ENCODE measurements at places on chromosomes 6 and 20. TPM values are rescaled to one million over a fixed set of nuclear protein-coding genes. Genes with fewer than 3 reads are reported as not detected.
A peak's percentile ranks its signal among the peaks of the same experiment; 100 is the strongest.

DNA sequence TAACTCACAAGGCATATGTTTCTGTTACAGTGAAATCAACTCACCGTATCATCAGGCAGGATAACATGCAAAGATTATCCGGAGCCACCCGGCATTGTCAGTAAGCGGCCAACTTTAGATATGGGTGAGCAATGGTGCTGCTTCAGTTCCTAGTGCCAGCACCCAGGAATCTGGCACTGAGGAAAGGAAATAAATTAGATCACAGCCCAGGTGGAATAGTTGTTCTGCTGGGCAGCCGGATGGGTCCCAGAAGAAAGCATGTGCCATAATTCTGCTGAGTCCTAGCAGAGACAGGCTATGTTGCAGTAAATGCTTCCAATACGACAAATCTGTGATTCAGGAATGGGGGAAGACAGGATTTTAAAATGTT lies 183.6 kb upstream of the SPTLC3 start:
- H3K4me3 ChIP-seq, result no peak overlapping the region
- H3K27me3 ChIP-seq, result no peaks in the 10 kb centered on the region
- no peak for DNase-seq
- H3K4me1 ChIP-seq, result no peaks in the 10 kb centered on the region

The WFDC10A gene
- total RNA-seq, result not detected

The RHAG gene
- not detected for total RNA-seq

The DLL1 gene
- 1.6 TPM for total RNA-seq

The ARID1B gene
- total RNA-seq, result 75.4 TPM

- no peak overlapping the region for H3K27ac ChIP-seq
- no peak overlapping the region for H3K4me3 ChIP-seq
Measured at GRCh38 chr6:45982280-45983036, 33.2 kb downstream of the CLIC5 start.

- peaks cover 3% of the 10 kb centered on the region for H3K27me3 ChIP-seq
- no peaks in the 10 kb centered on the region for H3K4me1 ChIP-seq
- H3K4me3 ChIP-seq, result no peak within 1 kb of the TSS
- no peak for DNase-seq
Measured at GRCh38 chr6:31572041-31572911, at the start of gene LTA. Gene LTA (plus strand): TSS chr6:31572289. CDS start chr6:31572743, 454 bp downstream.

DNA sequence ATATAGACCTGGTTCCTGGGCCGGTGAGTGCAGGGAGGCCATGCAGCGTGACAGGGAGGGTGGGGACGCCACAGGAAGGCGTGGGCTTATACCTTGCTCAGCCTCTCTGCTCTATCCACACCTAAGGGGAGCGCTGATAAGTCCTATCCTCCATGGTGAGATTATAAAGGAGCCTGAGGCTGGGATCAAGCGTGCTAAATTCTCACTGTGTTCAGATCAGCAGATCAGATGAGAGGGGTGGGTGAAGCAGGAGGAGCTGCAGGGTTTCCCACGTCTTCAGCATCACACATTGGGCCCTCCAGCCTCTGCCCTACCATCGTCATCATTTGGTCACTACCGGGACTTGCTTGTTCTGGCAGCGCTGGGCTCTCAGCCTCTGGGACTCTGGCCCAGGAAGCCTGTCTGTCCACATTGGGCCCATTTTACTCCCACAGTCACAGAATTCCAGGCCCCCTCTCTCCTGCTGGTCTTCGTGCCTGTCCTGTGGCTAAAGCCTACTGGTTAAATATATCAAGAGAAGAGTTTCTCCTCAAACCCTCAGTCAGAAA lies 29.1 kb upstream of the PDE10A start:
- H3K4me3 ChIP-seq, result no peak overlapping the region
- H3K27ac ChIP-seq, result no peak overlapping the region
- no peak for DNase-seq
- H3K27me3 ChIP-seq, result no peaks in the 10 kb centered on the region
- peaks cover 11% of the 10 kb centered on the region for H3K4me1 ChIP-seq

DNA sequence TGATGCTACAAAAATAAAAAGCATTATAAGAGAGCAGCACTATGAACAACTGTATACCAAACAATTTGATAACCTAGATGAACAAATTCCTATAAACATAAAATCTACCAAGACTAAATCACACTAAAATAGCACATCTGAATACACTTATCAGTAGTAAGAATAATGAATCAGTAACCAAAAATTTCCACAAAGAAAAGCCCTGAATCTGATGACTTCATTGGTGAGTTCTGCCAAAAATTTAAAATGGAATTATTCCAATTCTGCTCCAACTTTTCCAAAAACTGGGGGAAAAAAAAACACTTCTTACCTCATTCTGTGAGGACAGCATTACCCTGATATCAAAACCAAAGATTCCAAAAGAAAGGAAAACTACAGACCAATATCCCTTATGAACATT lies 206.2 kb downstream of the WDR27 start:
- no peaks in the 10 kb centered on the region for H3K36me3 ChIP-seq
- no peak overlapping the region for H3K4me3 ChIP-seq
- H3K27ac ChIP-seq, result peak overlapping the region; percentile 7
- peak; percentile 75 for DNase-seq
- no peaks in the 10 kb centered on the region for H3K4me1 ChIP-seq

GRCh38 chr20:53611449-53611894 lies 17.8 kb upstream of the ZNF217 start:
- peak; percentile 100 for DNase-seq
- H3K36me3 ChIP-seq, result no peaks in the 10 kb centered on the region
- H3K4me1 ChIP-seq, result peaks cover 25% of the 10 kb centered on the region
- H3K27me3 ChIP-seq, result no peaks in the 10 kb centered on the region
- peak overlapping the region; percentile 86 for H3K27ac ChIP-seq

DNA sequence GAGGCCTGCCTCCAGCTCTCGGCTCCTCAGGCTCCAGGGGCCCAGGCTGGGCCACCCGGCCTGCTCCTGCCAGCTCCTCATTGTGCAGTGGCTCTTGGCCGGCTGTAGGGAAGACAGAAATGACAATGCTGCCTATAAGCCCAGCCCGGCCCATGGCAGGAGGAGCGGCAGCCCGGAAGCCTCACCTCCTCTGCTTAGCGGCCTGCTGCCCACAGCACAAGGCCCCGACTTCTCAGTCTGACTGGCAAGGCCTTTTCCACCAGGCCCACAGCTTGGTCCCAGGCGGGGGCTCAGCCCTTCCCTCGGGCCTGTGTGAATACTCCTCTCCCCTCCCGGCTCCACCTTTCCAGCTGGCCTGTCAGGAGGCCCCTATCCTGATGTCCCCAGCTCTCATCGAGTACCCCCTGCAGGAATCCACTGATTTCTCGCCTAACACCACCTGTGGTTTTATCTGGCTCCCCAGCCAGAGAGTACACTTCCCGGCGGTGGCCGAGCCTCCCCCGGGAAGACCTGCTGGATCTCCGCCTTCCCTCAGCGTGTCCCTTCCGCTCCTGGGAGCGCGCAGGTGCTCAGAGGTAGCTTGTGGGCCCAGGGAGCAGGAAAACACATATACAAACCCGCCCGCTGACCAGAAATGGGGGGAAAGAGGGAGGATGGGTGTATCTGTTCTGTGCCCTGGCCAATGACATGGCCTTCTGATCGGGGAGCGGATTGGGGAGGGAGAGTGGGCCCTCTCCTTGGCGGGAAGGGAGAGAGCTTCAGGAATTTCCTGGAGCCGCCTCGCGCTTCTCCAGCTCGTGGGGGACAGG lies 963 bp downstream of the DDRGK1 start:
- no peak for DNase-seq
- H3K36me3 ChIP-seq, result peaks cover 3% of the 10 kb centered on the region
- H3K4me3 ChIP-seq, result peak overlapping the region; percentile 95
- H3K4me1 ChIP-seq, result peaks cover 12% of the 10 kb centered on the region

GRCh38 chr6:35703554-35703953 lies 14.8 kb upstream of the FKBP5 start:
- no peaks in the 10 kb centered on the region for H3K4me1 ChIP-seq
- no peaks in the 10 kb centered on the region for H3K36me3 ChIP-seq
- DNase-seq, result no peak
- H3K27ac ChIP-seq, result no peak overlapping the region

GRCh38 chr6:140379919-140380318 lies 1005.5 kb upstream of the CITED2 start:
- H3K4me1 ChIP-seq, result no peaks in the 10 kb centered on the region
- no peak overlapping the region for H3K4me3 ChIP-seq
- peak; percentile 68 for DNase-seq
- no peaks in the 10 kb centered on the region for H3K27me3 ChIP-seq
- H3K27ac ChIP-seq, result no peak overlapping the region

The TRIM38 gene
- total RNA-seq, result 6.8 TPM

GRCh38 chr20:50981714-50982048 lies 23.1 kb downstream of the MOCS3 start:
- no peaks in the 10 kb centered on the region for H3K36me3 ChIP-seq
- H3K27me3 ChIP-seq, result no peaks in the 10 kb centered on the region
- no peak overlapping the region for H3K4me3 ChIP-seq

DNA sequence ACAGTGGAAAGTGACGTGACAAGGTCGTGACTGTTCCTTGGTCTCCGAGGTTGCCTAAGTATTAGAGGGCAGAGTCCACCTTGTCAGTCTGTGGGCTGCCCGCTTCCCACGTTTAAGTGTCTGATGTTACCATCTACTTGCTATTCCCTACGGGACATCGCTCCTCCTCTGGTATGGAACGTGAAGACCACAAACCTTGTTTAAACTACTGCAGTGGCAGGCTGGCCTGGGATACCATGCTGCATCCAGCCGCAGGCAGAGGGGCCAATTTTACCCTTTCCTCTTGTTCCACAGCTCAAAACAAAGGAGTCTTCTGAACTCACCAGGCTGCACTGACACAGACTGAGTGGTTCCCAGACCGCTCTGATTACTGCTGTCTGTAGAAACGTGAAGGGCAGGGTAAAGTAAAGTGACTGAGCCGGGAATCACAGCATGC lies 275.9 kb downstream of the FOXC1 start:
- H3K4me1 ChIP-seq, result peaks cover 5% of the 10 kb centered on the region
- peak; percentile 10 for DNase-seq
- peak overlapping the region; percentile 17 for H3K27ac ChIP-seq
- peak overlapping the region; percentile 11 for H3K4me3 ChIP-seq
- no peaks in the 10 kb centered on the region for H3K27me3 ChIP-seq

- no peaks in the 10 kb centered on the region for H3K36me3 ChIP-seq
- H3K4me3 ChIP-seq, result no peak overlapping the region
- no peaks in the 10 kb centered on the region for H3K4me1 ChIP-seq
- H3K27ac ChIP-seq, result no peak overlapping the region
- no peak for DNase-seq
- H3K27me3 ChIP-seq, result no peaks in the 10 kb centered on the region
Measured at GRCh38 chr6:47203266-47203937, 106.3 kb downstream of the TNFRSF21 start.

DNA sequence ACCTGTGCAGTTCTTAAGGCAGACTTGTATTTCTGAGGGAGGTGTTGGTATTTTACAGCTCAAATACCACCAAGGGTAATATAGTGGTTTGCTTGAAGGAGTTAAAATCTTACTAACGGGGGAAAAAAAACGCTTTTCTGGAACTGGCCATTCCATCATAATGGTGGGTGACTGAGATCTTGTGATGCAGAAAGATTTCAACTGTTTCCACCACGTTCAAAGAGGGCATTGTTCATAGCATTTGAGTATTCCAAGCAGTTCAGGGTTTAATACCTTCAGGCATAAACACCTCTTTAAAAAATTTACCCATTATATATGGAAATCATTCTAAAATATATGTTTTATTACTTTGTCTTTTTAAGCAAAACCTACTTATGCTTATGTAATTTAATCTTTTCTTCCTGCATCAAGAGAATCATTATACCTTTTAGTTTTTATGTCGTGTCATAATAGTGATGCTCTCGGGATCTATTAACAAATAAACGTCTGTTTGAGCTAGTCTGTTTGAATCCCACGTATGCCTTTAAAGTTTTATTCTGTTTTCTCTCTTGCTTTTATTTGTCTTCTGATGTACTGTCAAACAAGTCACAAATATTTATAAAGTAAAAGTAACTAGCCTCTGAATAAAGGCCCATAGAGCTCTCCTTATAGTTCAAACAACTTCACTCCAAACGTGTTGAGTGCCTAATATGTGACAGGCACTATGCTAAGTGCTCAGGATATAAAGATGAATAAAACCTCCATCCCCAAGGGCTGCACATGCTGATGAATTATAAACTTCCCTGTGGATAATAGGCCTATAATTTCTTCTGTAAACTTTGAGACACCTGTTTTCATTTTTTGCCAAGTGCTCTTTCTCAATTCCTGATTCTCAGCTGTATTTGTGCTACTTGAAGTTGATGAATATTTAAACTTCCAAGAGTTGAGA lies 298.8 kb upstream of the FERMT1 start:
- H3K27ac ChIP-seq, result no peak overlapping the region
- H3K36me3 ChIP-seq, result no peaks in the 10 kb centered on the region
- peak; percentile 1 for DNase-seq
- no peak overlapping the region for H3K4me3 ChIP-seq
- no peaks in the 10 kb centered on the region for H3K4me1 ChIP-seq
- H3K27me3 ChIP-seq, result no peaks in the 10 kb centered on the region

DNA sequence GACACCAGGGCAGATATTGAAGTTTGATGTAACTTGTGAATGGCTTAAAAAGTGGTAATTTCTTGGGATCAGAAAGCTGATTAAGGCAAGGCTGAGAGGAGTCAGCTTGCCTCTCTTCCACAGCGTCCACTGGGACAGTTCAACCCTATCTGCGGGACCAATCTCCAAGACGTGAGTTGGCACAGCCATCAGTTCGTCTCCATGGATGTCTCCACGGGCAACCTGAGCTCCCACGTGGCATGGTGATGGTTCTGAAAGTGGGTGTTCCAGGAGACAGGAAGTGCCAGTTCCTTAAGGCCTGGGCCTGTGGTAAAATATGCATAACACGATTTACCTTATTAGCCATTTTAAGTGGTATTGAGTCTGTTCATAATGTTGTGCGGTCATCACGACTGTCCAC lies 67.9 kb upstream of the BHLHE23 start:
- H3K27ac ChIP-seq, result no peak overlapping the region
- H3K4me3 ChIP-seq, result no peak overlapping the region
- DNase-seq, result no peak
- H3K4me1 ChIP-seq, result peaks cover 3% of the 10 kb centered on the region

DNA sequence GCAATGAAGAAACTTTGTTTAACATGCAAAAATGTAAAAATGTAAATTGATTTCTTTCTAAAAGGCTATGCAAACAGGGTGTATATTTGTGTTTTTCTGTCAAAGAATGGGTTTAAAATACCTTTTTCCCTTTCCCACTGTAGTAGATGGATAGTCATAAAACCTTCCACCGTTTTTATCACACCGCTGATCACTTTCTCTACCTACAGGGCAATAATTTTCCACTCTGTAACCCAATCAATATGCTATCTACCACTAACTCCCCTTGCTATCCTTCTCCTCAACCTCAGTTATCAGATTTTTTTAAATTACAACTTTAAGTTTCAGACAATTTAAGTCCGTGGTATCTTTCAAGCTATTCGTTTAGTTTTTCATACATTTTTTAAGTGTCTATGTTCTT lies 91.4 kb upstream of the ARID1B start:
- peaks cover 6% of the 10 kb centered on the region for H3K4me1 ChIP-seq
- H3K27me3 ChIP-seq, result no peaks in the 10 kb centered on the region
- no peak for DNase-seq
- peak overlapping the region; percentile 69 for H3K4me3 ChIP-seq
- no peaks in the 10 kb centered on the region for H3K36me3 ChIP-seq

Measured in astrocyte (in vitro differentiated cells and primary cell).